ENCODE measurements at places on chromosomes 6 and 20.

DNA sequence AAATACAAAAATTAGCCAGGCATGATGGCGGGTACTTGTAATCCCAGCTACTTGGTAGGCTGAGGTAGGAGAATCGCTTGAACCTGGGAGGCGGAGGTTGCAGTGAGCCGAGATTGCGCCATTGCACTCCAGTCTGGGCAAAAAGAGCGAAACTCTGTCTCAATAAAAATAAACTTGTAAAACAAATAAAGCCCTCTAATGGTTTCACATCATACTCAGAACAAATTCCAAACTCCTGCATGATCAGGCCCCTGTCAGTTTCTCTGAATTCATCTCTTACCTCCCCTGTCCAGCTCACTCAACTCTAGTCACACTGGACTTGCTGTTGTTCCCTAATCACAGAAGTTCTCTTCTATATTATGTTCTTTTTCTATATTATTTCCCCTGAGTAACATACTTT lies 43.1 kb upstream of the SGK1 start:
- no peak for DNase-seq
- H3K4me3 ChIP-seq, result no peak overlapping the region
- H3K4me1 ChIP-seq, result peaks cover 8% of the 10 kb centered on the region
- no peaks in the 10 kb centered on the region for H3K36me3 ChIP-seq
- H3K27me3 ChIP-seq, result no peaks in the 10 kb centered on the region

- H3K27ac ChIP-seq, result no peak overlapping the region
- H3K36me3 ChIP-seq, result peaks cover 83% of the 10 kb centered on the region
- no peaks in the 10 kb centered on the region for H3K27me3 ChIP-seq
- H3K4me1 ChIP-seq, result peaks cover 26% of the 10 kb centered on the region
- H3K4me3 ChIP-seq, result no peak overlapping the region
Measured at GRCh38 chr20:63877755-63878470, 12.8 kb downstream of the TPD52L2 start.

GRCh38 chr20:25120457-25120856 lies 38.5 kb upstream of the VSX1 start:
- peaks cover 11% of the 10 kb centered on the region for H3K27me3 ChIP-seq
- H3K27ac ChIP-seq, result no peak overlapping the region
- no peak for DNase-seq

DNA sequence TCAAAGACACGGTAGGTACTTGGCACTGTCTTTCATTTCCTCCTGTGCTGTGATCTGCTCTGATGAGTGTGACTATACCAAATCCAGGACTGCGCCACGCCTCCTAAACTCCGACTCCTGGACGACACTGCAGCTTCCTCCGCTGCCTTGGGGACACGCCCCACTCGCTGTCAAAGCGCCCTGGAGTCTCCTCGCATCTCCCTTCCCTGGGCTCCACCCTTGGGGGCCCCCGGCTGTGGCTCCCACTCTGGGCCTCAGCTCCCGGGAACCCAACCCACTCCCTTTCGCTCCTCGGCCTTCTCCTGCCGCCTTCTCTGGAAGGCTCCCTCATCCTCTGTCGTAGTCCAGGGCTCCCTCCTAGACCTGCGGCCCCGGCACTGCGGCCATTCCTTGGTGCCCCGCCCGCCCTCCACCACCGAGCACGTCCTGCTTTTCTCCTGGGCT lies 61.2 kb downstream of the RSPH3 start:
- H3K4me1 ChIP-seq, result peaks cover 12% of the 10 kb centered on the region
- H3K36me3 ChIP-seq, result no peaks in the 10 kb centered on the region
- peaks cover 12% of the 10 kb centered on the region for H3K27me3 ChIP-seq
- peak overlapping the region; percentile 49 for H3K4me3 ChIP-seq

- no peak overlapping the region for H3K4me3 ChIP-seq
- H3K27me3 ChIP-seq, result no peaks in the 10 kb centered on the region
Measured at GRCh38 chr6:34213772-34214171, 22.9 kb upstream of the HMGA1 start.

DNA sequence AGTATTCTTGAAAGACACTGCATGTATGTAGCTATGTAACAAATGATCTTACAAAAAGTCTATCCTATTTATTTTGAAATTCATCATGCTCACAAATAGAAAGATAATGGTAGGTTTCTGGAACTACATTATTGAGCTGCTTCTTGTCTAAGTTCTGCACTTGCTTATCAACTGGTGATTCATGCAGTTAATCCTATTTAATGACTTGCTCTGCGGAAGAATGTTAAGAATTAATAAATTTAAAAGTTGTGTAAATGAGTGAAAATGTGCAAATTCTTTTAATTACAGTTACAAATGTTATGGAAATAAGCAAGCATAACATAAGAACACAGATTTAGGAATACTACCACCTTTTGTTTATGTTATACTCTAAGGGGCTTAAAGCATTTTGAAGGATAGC lies 67.1 kb upstream of the MCM9 start:
- H3K4me3 ChIP-seq, result no peak overlapping the region
- no peak overlapping the region for H3K27ac ChIP-seq
- no peak for DNase-seq
- H3K4me1 ChIP-seq, result no peaks in the 10 kb centered on the region
- no peaks in the 10 kb centered on the region for H3K36me3 ChIP-seq

DNA sequence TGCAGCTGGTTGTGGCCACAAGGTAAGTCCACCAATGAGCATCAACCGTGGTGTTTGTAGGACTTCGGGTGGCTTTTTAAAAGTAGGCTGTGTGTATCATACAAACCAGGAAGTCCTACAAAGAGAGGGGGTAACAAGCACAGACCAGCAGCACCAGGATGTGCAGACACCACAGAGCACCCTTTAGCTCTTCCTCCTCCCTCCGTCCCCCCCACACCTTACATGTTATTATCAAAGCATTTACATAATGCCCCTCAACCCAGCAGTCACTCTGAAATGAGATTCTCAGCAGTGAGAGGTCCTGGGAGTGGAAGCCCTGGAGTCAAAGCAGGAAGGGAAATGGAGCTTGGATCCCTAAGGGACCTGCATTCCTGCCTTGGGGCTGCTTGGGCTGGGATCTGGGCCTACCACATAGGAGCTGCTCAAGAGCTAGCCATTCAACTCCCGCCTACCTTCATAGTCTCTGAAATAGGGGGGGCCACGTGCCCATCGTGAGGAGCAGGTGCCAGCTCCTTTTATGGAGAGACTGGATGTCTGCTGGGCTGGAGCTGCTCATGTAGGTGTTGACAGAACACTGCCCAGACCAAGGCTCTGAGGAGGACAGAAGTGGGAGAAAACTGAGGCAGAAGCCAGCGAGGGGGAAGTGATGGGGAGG lies 90.6 kb downstream of the PSMB1 start:
- H3K36me3 ChIP-seq, result no peaks in the 10 kb centered on the region
- no peaks in the 10 kb centered on the region for H3K27me3 ChIP-seq
- no peak overlapping the region for H3K4me3 ChIP-seq
- no peak for DNase-seq
- no peak overlapping the region for H3K27ac ChIP-seq

DNA sequence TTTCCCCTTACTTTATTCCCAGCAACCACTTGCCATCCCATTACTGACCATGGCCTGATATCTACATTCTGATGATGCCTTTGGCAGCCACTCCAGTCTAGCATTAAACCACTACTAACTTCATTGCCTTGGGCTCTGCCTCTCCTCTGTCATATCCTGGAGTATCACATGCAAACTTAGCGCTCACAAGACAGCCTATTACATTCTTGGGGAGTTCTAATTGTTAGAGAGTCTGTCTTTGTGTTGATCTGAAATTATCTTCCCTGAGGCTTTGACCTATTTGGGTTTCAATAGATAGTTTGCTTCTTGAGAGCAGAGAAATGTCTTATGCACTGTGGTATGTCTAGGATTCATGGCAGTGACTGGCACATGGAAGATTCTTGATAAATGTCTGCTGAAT lies 40.5 kb upstream of the RAB32 start:
- no peaks in the 10 kb centered on the region for H3K27me3 ChIP-seq
- no peaks in the 10 kb centered on the region for H3K36me3 ChIP-seq
- H3K4me3 ChIP-seq, result no peak overlapping the region
- no peaks in the 10 kb centered on the region for H3K4me1 ChIP-seq
- H3K27ac ChIP-seq, result no peak overlapping the region
- DNase-seq, result no peak

DNA sequence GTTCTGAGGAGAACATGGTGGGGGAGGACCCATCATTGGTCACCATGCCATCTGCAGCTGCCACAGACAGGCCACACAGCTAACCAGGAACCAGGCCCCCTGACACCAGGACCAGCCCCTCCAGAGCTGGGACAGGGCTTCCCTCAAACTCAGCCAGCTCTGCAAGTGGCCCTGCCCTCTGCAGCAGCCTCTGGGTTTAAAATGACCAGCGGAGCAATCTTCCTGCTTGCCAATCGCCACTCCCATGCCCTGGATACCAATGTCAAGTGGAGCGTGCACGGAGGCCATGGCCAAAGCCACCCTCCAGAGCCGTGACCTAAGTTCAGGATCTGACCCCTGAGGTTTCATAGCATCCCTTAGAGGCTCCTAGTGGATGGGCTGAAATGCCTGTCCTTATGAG lies 199.4 kb downstream of the SYNDIG1 start:
- no peaks in the 10 kb centered on the region for H3K36me3 ChIP-seq
- no peak overlapping the region for H3K27ac ChIP-seq
- no peaks in the 10 kb centered on the region for H3K4me1 ChIP-seq
- no peak for DNase-seq
- H3K4me3 ChIP-seq, result no peak overlapping the region
- H3K27me3 ChIP-seq, result no peaks in the 10 kb centered on the region

- H3K27ac ChIP-seq, result no peak overlapping the region
- no peaks in the 10 kb centered on the region for H3K36me3 ChIP-seq
- no peak for DNase-seq
- peaks cover 9% of the 10 kb centered on the region for H3K4me1 ChIP-seq
Measured at GRCh38 chr6:866316-866715, 173.4 kb upstream of the EXOC2 start.

- no peaks in the 10 kb centered on the region for H3K36me3 ChIP-seq
- H3K4me3 ChIP-seq, result no peak overlapping the region
- H3K27ac ChIP-seq, result no peak overlapping the region
- no peaks in the 10 kb centered on the region for H3K27me3 ChIP-seq
Measured at GRCh38 chr6:105753207-105753606, 332.9 kb upstream of the PRDM1 start.

GRCh38 chr20:22576273-22576672 lies 8.1 kb downstream of the FOXA2 start:
- H3K36me3 ChIP-seq, result no peaks in the 10 kb centered on the region
- peaks cover 22% of the 10 kb centered on the region for H3K4me1 ChIP-seq
- no peak overlapping the region for H3K27ac ChIP-seq
- peaks cover 99% of the 10 kb centered on the region for H3K27me3 ChIP-seq

- DNase-seq, result no peak
- H3K27ac ChIP-seq, result no peak overlapping the region
- no peak overlapping the region for H3K4me3 ChIP-seq
- no peaks in the 10 kb centered on the region for H3K36me3 ChIP-seq
Measured at GRCh38 chr6:96844530-96844929, 7.3 kb upstream of the GPR63 start.

- no peak for DNase-seq
- no peaks in the 10 kb centered on the region for H3K27me3 ChIP-seq
- no peak overlapping the region for H3K4me3 ChIP-seq
- no peak overlapping the region for H3K27ac ChIP-seq
Measured at GRCh38 chr20:17816804-17817587, 117.2 kb downstream of the BANF2 start.

DNA sequence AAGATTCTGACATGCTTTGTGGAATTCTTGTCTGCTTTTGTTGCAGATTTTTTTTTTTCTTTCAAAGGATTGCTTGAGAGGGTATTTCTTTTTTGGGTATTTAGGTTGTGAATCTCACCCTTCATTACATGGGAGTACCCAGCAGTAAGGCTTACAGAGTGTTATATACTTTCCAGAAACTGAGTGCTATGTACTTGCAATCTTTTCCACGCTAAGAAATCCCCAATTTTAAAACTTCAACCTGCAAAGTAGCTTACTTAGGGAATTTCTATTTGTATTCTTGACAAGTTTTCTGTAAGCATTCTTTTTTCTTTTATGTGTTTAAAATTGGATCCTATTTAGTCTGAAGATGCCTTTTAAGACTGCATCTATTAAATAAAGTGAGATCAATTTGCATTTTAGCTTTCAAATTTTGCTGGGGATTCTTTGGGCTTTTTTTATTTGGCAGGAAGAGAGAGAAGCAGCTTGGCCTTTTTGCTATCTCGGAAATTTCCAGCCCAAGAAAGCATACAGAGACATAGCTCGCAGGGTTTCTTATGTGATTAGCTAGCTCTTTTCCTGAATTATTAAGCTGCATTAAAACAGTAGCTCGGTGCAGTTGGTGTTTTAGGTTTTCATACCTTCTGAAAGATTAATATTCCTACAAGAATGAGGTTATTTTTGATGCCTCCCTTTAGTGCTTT lies 42.6 kb downstream of the KCNS1 start:
- H3K27ac ChIP-seq, result no peak overlapping the region
- no peak overlapping the region for H3K4me3 ChIP-seq

- no peaks in the 10 kb centered on the region for H3K27me3 ChIP-seq
- H3K36me3 ChIP-seq, result no peaks in the 10 kb centered on the region
- peaks cover 8% of the 10 kb centered on the region for H3K4me1 ChIP-seq
- H3K4me3 ChIP-seq, result no peak overlapping the region
Measured at GRCh38 chr6:82917346-82918064, 148.1 kb downstream of the UBE3D start.

- H3K4me1 ChIP-seq, result no peaks in the 10 kb centered on the region
- peaks cover 95% of the 10 kb centered on the region for H3K36me3 ChIP-seq
- no peaks in the 10 kb centered on the region for H3K27me3 ChIP-seq
- H3K4me3 ChIP-seq, result no peak overlapping the region
Measured at GRCh38 chr6:145948328-145948727, 15.8 kb downstream of the SHPRH start.

GRCh38 chr6:112027942-112028674 lies 25.8 kb upstream of the CCN6 start:
- H3K4me3 ChIP-seq, result no peak overlapping the region
- H3K36me3 ChIP-seq, result no peaks in the 10 kb centered on the region
- H3K27ac ChIP-seq, result no peak overlapping the region

GRCh38 chr6:24223115-24223919 lies 97.3 kb downstream of the NRSN1 start:
- H3K4me3 ChIP-seq, result no peak overlapping the region
- peaks cover 24% of the 10 kb centered on the region for H3K27me3 ChIP-seq
- no peaks in the 10 kb centered on the region for H3K4me1 ChIP-seq
- no peak overlapping the region for H3K27ac ChIP-seq
